ENCODE measurements at places on chromosomes 2 and 18.

- H3K4me3 ChIP-seq: peak overlapping the region; percentile 88
- H3K4me1 ChIP-seq: peaks cover 8% of the 10 kb centered on the region
- H3K27me3 ChIP-seq: no peaks in the 10 kb centered on the region
- no peak for DNase-seq
- H3K36me3 ChIP-seq: peaks cover 10% of the 10 kb centered on the region
- peak overlapping the region; percentile 95 for H3K27ac ChIP-seq
Measured at GRCh38 chr2:152718909-152719645, 657 bp downstream of the ARL6IP6 start.

DNA sequence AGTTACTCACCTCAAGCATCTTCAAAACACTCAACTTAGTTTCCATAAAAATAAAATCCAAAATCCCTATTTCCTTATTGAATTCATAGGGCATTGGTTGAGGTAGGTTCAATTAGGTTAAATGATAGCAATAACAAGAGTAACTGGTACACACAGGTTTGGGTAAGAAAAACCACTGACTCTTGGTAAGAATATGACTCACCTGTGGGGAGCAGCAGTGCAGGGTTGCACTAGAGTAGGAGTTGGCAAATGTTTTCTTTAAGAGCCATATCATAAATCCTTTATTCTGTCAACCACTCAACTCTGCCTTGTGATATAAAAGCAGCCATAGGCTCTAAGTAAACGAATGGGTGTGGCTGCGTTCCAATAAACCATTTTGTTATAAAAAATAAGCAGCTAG is 71.4 kb upstream of the CDH20 start:
- H3K27ac ChIP-seq: no peak overlapping the region
- H3K36me3 ChIP-seq: no peaks in the 10 kb centered on the region
- H3K27me3 ChIP-seq: no peaks in the 10 kb centered on the region
- no peak for DNase-seq

- H3K27ac ChIP-seq: no peak overlapping the region
- H3K4me1 ChIP-seq: no peaks in the 10 kb centered on the region
- no peaks in the 10 kb centered on the region for H3K36me3 ChIP-seq
- no peaks in the 10 kb centered on the region for H3K27me3 ChIP-seq
- H3K4me3 ChIP-seq: no peak overlapping the region
Measured at GRCh38 chr18:11969904-11970835, 11.1 kb upstream of the IMPA2 start.

- no peaks in the 10 kb centered on the region for H3K27me3 ChIP-seq
- H3K27ac ChIP-seq: no peak overlapping the region
- DNase-seq: peak; percentile 15
- H3K36me3 ChIP-seq: no peaks in the 10 kb centered on the region
- no peaks in the 10 kb centered on the region for H3K4me1 ChIP-seq
Measured at GRCh38 chr2:143402451-143402850, 273.2 kb downstream of the ARHGAP15 start.

DNA sequence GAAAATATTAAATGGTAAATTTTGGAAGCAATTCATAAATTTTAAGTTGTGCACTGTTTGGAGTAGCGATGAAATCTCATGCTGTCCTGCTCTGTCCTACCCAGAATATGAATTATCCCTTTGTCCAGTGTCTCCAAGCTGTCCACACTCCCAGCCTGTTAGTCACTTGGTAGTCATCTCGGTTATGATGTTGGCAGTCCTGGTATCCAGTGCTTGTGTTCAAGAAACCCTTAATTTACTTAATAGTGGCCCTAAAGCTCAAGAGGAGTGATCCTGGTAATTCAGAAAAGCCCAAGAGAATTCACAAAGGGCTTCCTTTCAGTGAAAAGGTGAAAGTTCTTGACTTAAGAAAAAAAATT is 71.8 kb upstream of the STAM2 start:
- H3K4me3 ChIP-seq: no peak overlapping the region
- H3K36me3 ChIP-seq: no peaks in the 10 kb centered on the region
- peaks cover 4% of the 10 kb centered on the region for H3K27me3 ChIP-seq
- H3K4me1 ChIP-seq: no peaks in the 10 kb centered on the region

GRCh38 chr18:44557616-44558151 is 123.0 kb upstream of the SETBP1 start:
- H3K4me1 ChIP-seq: no peaks in the 10 kb centered on the region
- no peaks in the 10 kb centered on the region for H3K36me3 ChIP-seq
- H3K27me3 ChIP-seq: no peaks in the 10 kb centered on the region
- no peak overlapping the region for H3K4me3 ChIP-seq
- DNase-seq: no peak
- no peak overlapping the region for H3K27ac ChIP-seq

DNA sequence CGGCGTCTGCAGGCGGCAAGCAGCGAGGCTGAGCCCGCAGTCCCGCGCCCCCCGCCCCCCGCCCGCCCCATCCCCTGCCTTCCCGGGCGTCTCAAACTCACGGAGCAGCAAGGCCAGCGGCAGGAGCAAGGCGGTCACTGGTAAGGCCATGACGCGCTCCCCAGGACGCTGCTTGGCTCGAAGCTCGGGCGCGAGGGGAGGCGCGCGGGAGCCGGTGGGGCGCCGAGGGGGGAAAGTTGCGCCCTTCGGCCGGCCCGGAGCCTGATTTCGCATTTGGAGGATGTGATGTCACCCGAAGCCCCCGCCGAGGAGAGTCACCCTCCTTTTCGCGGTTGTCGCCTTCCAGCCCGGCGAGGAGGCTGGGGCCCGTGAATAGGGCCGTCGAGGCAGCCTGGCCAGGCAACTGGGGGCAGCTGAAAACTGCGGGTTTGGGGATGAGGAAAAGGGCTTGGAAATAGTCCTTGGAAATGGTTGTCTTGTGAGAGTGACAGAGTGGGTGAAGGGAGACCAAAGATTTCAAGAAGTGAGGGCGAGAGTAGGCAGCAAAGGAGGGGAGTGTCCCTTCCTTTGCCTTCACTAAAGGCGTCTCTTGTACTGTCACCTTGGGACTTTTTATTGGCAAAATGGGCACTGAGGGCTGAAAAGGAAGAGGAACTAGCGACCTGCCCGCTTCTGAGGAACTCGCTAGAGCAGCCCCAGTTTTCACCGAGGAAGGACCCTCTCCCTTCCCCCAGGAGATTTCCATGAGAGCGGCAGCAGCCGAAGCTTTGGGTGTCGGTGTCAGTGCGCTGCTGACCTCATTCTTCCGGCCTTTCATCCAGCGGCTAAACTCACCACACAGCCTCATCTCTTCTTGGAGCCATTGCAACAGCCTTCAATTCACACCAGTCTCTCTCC is at the start of gene CD8A:
TSS of gene CD8A (minus strand) at position 238 of the 897 bp plus-strand sequence. CDS start at position 150, 88 bp downstream.
- H3K4me3 ChIP-seq: peak within 1 kb of the TSS; percentile 40
- H3K27ac ChIP-seq: no peak within 1 kb of the TSS
- peaks cover 65% of the 10 kb centered on the region for H3K27me3 ChIP-seq
- peaks cover 28% of the 10 kb centered on the region for H3K4me1 ChIP-seq
- no peaks in the 10 kb centered on the region for H3K36me3 ChIP-seq

GRCh38 chr2:19868701-19869580 is 32.8 kb downstream of the TTC32 start:
- DNase-seq: peak; percentile 52
- peaks cover 24% of the 10 kb centered on the region for H3K4me1 ChIP-seq
- peak overlapping the region; percentile 69 for H3K27ac ChIP-seq
- peak overlapping the region; percentile 84 for H3K4me3 ChIP-seq
- no peaks in the 10 kb centered on the region for H3K27me3 ChIP-seq

- H3K36me3 ChIP-seq: no peaks in the 10 kb centered on the region
- DNase-seq: no peak
- no peaks in the 10 kb centered on the region for H3K4me1 ChIP-seq
Measured at GRCh38 chr2:219469186-219469724, 29.4 kb upstream of the GMPPA start.

DNA sequence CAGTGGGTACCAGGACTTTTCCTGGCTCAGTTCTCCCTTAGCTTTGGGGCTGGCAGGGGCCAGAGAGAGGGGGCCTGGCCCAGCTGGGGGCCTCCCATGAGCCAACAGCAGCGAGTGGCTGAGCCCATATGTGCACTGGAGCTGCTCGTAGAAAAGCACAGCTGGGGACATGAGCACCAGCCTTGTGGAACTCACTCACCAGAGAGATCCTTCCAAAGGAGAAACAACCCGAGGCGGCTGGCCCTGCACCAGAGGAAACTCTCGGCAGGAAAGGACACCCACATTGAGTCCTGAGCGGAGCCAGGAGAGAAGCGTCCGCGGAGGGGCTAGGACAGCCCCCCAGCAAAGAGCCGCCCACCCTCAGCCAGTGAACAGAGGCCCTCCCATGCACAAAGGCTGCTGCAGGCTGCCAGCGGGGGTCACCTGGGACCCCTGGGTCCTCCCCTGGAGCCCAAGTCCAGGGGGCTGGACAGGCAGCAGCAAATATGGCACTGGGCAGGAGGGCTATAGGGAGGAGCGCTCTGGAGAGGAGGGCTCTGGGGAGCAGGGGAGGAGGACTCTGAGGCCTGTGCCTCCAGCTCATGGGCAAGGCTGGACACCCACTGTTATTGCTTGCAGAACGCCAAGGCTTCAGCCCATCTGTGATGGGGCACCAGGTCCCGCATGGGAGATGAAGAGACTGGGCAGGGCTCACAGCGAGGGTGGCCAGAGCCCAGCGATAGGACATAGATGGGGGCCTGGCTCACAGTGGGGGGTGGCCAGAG is 42.1 kb upstream of the SNED1 start:
- H3K27me3 ChIP-seq: no peaks in the 10 kb centered on the region
- no peaks in the 10 kb centered on the region for H3K4me1 ChIP-seq
- H3K36me3 ChIP-seq: no peaks in the 10 kb centered on the region
- no peak for DNase-seq

DNA sequence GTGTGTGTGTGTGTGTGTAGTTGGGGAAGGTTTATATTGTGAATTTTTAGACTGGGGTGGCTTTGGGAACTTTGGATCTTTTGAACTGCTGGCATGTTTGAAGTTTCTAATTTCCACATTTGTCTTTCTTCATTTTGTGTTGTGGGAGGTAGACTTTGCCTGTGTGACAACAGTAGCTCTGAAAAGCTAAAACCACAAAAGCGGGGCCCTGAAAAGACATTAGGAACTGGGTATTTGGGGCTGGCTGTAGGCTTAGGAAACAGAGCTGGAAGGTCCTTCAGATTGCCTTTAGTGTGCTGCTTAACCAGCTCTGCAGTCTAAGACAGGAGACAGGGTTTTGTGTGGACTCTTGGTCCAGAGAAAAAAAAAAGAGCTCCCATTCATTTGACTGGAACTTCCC is 27.2 kb upstream of the DOCK10 start:
- peaks cover 5% of the 10 kb centered on the region for H3K4me1 ChIP-seq
- no peaks in the 10 kb centered on the region for H3K27me3 ChIP-seq
- no peak overlapping the region for H3K4me3 ChIP-seq
- no peaks in the 10 kb centered on the region for H3K36me3 ChIP-seq
- DNase-seq: no peak

DNA sequence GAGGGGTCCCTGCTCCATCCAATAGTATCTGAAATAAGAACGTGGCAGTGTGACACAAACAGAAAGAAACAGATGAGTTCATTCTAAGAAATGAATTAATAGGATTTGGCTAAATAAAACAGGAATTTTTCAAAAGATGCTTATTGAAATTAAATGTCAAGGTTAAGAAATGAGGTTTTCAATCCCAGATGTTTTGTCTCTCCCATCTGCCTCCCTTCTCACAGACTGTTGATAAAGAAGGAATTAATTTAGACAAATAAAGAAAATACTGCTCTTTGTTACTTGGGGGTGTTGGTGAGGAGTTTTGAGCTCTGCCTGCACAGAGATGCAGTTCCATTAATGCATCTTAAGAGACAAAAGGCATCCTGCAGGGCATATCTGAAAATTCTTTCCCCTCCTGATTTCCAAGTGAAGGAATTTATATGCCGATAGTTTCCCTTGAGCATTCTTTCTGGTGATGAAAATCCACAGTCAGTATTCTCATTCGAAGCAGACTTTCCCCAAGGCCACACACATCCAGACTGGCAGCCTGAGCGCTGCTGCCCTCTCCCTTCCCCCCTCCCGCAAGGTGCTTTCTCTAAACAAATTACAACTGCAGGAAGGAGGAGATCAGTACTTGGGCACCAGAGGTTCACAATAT is 385.4 kb upstream of the RND3 start:
- H3K4me3 ChIP-seq: no peak overlapping the region
- no peaks in the 10 kb centered on the region for H3K36me3 ChIP-seq
- no peaks in the 10 kb centered on the region for H3K27me3 ChIP-seq
- no peak overlapping the region for H3K27ac ChIP-seq
- DNase-seq: no peak

DNA sequence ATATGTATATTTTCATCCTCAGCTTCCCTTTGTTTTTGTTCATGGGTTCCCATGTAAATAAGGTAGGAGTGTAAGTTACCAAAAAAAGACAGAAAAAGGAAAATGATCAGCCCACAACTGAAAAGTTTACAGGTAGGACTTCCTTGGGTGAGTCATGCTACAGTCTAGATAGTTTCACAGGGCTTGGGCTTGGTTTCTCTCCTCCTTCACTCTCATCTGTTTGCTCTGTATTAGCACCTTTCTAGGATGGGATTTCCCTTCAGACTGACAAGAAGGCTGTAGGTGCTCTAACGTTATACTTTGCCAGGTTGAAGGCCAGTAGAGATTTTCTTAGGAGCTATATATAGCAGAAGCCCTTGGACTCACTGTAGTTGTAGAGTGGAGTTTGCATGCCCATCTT is 57.9 kb downstream of the FAM171B start:
- no peaks in the 10 kb centered on the region for H3K36me3 ChIP-seq
- no peaks in the 10 kb centered on the region for H3K27me3 ChIP-seq
- no peak overlapping the region for H3K4me3 ChIP-seq
- H3K27ac ChIP-seq: no peak overlapping the region

DNA sequence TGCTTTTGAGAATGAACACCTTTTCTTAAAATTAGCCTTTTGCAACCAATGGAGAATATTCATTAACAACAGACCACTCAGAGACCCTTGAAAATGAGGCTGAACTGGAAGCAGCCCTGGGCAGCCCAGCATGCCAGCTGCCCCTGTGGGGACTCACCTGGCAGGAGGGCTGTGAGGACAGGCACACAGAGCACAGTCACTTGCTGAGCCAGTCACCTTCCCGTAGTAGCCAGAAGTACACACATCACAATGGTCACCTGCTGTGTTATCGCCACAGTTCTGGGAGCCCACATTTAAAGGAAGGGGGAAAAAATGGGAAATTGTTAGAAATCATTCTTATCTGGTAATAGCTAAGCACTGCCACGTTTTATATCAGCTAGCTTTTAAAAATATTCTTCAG is 115.5 kb downstream of the LAMA1 start:
- H3K27me3 ChIP-seq: no peaks in the 10 kb centered on the region
- no peaks in the 10 kb centered on the region for H3K4me1 ChIP-seq
- H3K36me3 ChIP-seq: no peaks in the 10 kb centered on the region
- DNase-seq: no peak

- H3K36me3 ChIP-seq: no peaks in the 10 kb centered on the region
- no peak overlapping the region for H3K4me3 ChIP-seq
- H3K27me3 ChIP-seq: no peaks in the 10 kb centered on the region
- no peak overlapping the region for H3K27ac ChIP-seq
- DNase-seq: no peak
Measured at GRCh38 chr2:158740621-158741020, 54.5 kb upstream of the DAPL1 start.

DNA sequence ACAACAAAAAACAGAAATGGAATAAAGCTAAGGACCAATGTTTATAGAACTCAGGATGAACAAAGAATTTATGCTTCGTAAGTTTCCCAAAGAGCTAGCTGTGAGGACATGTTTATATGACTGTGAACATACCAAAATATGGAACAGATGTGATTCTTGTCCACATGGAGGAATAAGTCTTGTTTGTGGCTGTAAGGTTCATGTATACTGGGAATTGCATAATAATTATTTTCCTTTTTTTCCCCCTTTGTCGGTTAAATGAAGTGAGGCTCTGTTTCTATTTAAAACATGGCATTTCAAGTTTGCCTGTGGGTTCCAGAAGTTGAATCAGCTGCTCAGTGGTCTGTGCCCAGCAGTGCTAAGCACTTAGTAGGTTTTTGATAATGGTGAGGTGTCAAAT is 108.1 kb downstream of the FHOD3 start:
- H3K27ac ChIP-seq: no peak overlapping the region
- H3K36me3 ChIP-seq: no peaks in the 10 kb centered on the region
- H3K4me3 ChIP-seq: no peak overlapping the region
- DNase-seq: no peak
- no peaks in the 10 kb centered on the region for H3K4me1 ChIP-seq

- H3K27ac ChIP-seq: no peak overlapping the region
- DNase-seq: no peak
Measured at GRCh38 chr2:147546109-147546508, 298.7 kb upstream of the ACVR2A start.
